ENCODE measurements at places on chromosomes 11 and 22.

GRCh38 chr11:32894149-32894827 is 1.7 kb downstream of the QSER1 start:
- peak; percentile 44 for DNase-seq

DNA sequence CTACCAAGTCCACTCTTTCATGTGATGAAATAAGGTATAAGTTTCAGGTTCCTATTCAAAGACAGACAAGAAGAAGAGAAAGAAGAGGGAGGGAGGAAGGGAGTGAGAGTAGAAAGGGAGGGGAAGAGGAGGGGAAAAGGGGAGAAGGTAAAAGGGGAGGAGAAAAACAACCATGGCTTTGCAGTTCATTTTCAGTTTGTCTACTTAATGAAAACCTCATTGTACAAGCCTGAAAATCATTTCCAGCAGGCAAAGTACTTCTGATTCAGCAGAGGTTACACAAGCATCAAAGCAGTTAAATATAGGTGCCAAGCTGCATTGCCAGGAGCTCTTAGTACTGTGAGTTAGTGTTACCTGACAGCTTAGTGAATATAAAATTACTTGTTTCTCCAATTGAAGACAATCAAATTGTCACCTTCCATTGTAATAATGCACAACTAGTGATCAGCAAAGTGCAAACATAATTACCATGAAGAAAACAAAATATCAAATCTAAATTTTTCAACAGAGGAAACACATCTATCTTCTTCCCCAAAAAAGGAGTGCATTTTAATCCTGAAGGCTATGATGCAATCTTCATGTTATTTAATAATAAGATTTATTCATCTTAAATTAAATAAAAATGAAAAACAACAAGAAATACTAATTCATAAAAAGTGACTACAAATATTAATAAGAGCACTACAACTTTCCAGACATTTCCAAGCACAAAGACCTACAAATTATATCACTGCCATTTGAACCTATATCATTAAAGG is 8.2 kb downstream of the SOX6 start:
- no peak for DNase-seq

DNA sequence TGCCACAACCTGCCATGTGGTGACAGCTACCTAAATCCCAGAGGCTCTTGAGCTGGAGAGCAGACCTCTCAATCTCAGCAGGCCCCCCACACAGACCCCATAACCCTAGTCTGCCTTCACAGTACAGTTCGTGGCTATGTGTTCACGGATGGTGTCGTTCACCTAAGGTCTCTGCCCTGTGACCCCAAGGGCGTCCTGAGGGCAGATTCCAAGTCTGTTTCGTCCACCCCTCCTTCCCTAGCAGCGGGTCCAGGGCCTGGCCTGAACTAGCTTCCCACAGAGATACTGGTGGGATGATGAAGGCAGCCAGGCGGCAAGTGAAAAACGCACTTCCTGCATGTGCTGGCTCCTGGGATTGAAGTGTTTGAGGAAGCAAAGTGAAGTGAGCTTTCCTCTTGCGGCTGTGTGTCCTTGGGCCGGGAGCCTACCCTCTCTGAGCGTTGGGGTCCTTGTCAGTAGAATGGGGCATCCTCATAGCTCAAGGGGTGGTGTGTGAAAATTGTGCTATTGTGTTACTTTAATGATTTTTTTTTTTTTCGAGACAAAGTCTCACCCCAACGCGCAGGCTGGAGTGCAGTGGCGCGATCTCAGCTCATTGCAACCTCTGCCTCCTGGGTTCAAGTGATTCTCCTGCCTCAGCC is 70.1 kb downstream of the LRP5 start:
- no peak for DNase-seq

- DNase-seq = no peak
Observed at GRCh38 chr11:130511765-130512164, 63.3 kb downstream of the ADAMTS15 start.

DNA sequence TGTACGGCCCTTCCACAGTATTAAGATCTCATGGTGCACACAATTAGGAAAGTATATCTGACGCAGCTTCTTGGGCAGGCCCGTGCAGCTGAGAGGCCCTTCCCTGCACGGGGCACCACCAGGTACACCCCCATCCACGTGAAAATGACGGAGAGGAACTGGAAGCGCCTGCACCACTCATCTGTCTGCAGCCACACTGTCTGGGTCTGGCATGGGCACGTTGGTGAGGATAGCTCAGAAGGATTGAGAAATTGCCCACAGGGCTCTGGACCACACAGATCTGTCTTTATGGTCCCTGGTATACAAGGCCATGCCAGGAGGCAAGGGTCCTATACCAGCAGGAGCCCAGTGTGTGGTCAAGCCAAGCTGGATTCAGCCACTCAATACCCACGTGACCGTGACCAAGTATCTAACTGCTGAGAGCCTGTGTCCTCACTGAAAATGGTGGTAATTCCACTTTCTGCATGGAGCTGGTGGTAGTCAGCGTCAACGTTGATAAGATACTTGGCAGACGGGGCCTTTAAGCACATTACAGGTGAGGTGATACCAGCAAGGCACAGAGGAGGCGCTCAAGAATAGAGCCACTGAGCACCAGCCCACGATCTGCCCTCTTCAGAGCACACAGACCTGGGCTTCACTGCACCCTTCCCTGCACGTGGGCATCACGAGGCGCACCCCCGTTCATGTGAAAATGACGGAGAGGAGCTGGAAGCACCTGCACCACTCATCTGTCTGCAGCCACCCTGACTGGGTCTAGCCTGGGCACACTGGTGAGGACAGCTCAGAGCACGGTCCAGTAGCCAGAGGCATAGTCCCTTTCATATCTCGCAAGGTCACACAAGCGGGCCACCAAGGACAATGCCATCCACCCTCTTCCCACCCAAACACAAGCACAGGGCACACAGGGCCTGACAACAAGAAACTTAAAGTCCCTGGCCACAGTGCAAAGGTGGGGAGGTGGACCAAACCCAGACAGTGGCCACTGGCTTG is 28.4 kb downstream of the SHANK2 start:
- DNase-seq = no peak

- DNase-seq = no peak
Observed at GRCh38 chr11:45238724-45239123, 47.4 kb downstream of the SYT13 start.

- no peak for DNase-seq
Observed at GRCh38 chr11:75229466-75229865, 11.1 kb upstream of the TPBGL start.

- DNase-seq = no peak
Observed at GRCh38 chr11:67542971-67543370, 19.7 kb upstream of the CABP2 start.

DNA sequence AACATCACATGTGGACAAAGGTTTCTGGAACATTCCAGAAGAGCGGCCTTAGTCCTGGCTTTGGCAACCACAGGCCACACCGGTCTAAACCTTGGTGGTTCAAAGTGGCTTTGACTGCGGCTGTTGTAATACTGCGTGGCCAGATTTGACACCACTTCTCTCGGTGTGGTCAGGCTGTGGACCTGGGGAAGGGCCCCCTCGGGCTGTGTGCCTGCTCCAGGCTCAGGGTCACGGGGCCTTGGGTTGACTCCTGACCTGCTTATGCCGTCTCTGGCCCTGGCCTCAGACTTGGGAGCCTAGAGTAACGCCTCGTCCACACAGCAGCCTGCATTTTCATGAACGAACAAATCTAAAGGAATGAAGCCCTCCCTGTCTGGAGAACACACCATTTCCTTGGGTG is 118.0 kb downstream of the PHF21B start:
- no peak for DNase-seq

All from NCI-H1417 treated with DMSO at 0.1 percent for 48 hours (cell line).